Activated T-cell treated with anti-CD3 and anti-CD28 coated beads, Interleukin-2, amount 50 U/mL, for 48 hours (primary cell): ENCODE measurements at places on chromosomes 5 and 9.
A peak's percentile ranks its signal among the peaks of the same experiment; 100 is the strongest.

DNA sequence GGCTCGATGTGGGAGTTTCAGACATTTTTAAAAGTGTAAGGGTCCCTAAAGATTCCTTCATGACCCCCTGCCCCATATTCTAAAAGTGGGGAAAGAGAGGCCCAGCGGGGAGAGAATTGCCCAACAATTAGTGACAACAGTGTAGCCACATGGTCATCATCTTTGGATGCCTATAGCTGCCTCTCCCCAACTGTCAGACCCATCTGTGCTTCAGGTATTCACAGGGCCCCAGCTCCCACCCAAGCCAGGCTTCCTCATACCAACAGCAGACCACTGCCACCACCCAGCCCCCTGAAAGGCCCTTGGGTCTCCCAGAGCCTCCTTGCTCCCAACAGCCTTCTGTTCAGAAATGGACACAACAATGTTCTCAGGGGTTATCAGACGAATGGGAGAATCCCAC is 4.1 kb downstream of the BICD2 start:
- no peak for DNase-seq

GRCh38 chr5:140240987-140241706 is 61.8 kb downstream of the PFDN1 start:
- no peak for DNase-seq

GRCh38 chr5:178160176-178160575 is 6.5 kb upstream of the NHP2 start:
- no peak for DNase-seq

- no peak for DNase-seq
Observed at GRCh38 chr5:1279443-1280151, 15.3 kb downstream of the TERT start.

DNA sequence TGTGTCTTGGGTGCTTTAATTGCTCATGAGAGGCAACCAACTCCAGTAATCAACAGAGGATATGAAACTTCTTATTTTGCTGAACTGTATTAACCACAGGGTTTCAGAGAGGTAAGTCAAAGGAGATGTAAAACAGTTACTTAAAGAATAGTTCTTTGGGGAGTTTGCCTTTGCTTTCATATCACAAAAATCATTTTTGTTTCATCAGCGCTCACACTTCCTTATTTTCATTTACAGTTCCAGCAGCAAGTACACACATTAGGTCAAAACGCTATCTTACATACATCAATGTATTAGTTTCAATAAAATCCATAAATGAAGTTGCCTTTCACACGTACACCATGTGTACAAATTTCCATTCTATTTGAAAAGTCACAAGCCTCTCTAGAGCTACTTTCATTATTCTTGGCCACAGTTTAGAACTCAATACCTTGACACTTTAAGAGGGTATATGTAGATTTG is 50.1 kb downstream of the ST8SIA4 start:
- no peak for DNase-seq

DNA sequence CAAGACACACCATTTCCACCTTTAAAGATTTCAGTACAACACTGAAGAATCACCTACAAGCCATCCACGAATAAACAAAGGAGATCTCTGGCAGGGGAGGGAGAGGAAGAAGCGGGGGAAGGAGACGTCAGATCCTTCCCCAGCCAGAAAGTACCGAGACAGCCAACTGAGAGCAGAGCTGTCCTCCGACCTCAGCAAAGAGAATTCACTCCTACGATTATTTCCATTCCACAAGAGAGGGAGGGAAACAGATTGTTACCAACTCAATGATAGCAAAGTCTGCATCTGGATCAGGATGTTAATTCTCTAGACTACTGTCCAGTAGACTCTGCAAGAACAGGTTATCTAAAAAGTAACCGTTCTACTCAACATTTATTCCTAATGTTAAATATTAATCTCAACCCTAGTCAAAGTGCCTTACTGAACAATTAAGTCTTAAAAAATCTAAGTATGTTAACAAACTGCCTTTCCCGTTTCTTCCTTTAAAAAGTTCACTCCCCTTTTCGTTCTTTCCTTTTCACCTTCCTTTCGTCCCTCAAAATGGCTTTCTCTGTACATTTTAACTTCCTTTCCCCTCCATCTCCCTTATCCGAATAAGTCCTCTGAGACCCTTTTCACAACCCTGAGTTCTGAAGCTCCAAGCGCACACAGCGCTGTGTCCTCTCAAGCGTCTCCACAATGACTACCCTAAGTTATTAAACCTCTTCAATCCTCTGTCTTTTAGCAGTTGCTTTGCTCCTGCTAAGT is 1.4 kb downstream of the CHD1 start:
- DNase-seq = peak; percentile 62

DNA sequence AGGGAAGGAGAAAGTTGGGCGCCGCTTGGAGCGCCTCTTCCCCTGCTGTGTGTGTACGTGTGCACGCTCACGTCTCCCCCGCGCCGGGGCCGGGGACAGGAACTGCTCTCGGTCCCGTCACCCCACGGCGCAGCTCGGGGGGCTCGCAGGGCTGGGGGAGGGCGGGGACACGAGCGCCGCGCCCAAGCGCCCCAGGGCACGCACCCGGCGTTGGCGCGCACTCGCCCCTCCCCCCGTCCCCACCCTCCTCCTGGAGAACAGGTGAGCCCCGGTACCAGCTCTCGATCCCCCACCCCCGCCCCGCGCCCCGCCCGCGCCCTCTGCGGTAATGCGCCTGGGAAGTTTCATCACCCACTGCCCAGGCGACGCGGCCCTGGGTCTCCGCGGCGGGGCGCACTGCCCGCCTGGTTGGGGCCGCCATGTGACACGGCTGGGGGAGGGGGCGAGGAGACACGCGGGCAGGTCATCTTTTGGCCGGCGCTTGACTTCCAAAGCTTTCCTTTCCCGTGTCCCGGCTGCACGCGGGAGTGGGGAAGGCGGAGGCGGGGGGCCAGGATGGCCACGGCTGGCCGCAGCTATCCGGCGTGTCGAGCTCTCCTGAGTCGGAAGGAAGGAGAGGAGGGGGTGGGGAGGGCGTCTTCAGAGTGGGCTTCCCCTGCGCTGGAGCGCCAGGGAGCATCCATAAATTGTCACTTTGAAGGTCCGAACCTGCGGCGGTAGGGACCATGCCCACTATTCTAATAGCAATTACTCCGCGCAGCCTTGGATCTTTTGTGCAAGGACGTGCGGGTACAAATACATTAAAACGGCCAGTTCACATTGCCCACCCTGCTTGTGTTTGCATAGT is 1.5 kb upstream of the STC2 start:
- peak; percentile 78 for DNase-seq

- DNase-seq = no peak
Observed at GRCh38 chr5:181151146-181151545, 3.8 kb downstream of the OR2V2 start.

DNA sequence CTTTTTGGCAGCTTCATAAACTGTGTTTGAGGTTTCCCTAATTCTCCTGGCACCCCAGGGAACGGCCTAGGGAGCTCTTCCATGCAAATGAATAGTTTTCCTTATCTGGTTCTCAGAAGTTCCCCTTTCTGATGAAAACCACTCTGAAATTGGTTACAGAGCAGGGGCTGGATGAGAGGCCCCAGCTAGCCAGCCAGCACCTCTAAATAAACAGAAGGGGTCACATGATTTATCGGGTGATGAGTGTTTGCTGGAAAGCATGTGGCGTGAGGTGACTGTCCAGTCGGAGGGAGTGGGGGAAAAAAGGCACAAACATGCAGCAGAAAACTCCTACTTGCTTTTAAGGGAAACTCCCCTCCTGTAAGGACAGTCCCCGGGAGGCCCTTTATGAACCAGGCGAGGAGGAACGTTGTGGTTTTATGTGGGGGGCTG is 261.2 kb upstream of the ANKRD55 start:
- DNase-seq = no peak
